ENCODE measurements at places on chromosomes 16 and 17.

DNA sequence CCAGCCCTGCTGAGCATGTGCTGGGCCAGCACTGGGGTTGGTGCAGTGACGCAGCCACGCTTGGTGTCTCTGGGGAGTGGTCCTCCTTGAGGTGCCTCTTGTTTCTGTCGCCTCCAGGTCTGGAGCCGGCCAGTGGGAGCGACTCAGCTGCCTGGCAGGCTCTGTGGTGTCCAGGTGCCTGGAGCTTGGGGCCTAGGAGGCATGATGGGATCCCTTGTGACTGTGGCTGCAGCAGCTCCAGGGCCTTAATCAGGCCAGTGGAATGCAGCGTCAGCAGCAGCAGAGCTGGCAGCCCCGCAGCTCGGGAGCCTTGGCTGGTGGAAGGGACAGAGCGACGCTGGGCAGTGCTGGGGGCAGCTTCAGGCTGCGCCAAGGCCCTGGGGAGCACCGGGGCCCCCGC lies 74.7 kb upstream of the CIBAR2 start:
- DNase-seq: no peak

DNA sequence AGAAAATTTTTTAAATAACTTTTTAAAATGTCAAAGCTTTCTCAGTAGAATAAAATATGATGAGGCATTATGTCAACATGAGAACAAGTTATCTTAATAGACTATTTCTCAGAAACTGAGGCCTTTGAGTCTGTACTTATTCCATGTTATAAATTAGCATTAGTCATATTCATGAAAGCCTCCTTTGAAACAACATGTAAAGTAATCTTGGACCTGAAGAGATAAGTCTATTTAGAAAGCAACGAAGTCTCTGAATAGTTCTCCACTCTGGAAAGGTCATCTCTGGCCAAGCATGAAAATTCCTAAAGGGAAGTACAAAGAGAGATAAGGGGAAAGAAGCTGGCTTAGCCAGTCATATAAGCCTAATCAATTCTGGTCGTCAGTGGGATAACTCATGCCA lies 150.8 kb downstream of the CYB561 start:
- no peak for DNase-seq

DNA sequence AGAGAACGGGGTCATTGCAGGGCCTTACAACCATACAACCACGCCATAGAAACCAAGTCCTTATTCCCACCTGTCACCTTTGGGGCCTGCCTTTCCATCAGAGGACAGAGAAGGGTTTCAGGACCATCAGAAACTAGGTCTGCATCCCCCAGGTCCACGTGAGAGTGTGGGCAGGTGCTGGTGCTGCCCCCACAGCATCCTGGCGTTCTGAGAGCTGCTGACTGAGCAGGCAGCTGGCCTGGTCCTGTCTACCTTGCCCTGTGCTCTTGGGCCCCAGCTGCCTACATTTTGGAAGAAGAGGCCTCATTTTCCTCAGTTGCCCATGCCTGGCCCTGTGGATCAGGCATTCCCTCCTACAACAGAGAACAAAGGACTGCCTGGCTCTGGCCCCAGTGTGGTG lies 21.6 kb downstream of the ZNF276 start:
- no peak for DNase-seq

GRCh38 chr16:78749745-78750268 lies 650.4 kb downstream of the WWOX start:
- no peak for DNase-seq

GRCh38 chr17:39002991-39003715 lies 36.0 kb upstream of the FBXO47 start:
- no peak for DNase-seq

- DNase-seq: no peak
These were observed 41.4 kb downstream of the ACTG1 start for GRCh38 chr17:81470944-81471817.

- no peak for DNase-seq
These were observed 11.0 kb downstream of the KDM8 start for GRCh38 chr16:27214084-27214961.

DNA sequence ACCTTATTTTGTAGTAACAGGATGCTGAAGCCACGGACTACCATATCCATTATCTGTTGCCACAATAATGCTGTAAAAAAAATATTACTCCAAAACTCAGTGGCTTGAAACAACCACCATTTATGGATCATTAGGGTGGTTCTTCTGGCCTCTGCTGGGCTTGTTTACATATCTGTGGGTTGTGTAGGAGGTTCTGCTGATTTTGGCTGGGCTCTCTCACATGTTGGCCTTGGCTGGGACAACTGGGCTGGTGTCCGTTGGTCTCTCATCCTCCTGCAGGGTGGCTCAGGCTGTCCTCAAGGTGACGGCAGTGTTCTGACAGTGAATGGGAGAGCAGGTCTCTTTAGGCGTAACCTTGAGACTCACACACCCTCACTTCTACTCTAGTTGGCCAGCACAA lies 76.0 kb downstream of the GPR139 start:
- no peak for DNase-seq

DNA sequence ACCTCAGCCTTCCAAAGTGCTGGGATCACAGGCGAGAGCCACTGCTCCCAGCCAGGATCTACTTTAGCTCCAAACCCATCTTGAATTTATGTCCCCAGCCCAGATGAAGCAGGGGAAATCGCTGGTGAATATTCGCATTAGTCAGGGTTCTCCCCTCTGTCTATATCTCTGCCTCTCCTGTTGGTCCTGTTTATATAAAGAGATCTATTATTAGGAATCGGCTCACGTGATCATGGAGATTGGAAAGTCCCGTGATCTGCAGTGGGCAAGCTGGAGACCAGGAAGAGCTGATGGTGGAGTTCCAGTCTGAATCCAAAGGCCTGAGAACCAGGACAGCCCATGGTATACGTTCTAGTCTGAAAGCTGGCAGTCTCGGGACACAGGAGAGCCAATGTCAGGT lies 382.8 kb downstream of the SEC14L1 start:
- DNase-seq: peak; percentile 5

DNA sequence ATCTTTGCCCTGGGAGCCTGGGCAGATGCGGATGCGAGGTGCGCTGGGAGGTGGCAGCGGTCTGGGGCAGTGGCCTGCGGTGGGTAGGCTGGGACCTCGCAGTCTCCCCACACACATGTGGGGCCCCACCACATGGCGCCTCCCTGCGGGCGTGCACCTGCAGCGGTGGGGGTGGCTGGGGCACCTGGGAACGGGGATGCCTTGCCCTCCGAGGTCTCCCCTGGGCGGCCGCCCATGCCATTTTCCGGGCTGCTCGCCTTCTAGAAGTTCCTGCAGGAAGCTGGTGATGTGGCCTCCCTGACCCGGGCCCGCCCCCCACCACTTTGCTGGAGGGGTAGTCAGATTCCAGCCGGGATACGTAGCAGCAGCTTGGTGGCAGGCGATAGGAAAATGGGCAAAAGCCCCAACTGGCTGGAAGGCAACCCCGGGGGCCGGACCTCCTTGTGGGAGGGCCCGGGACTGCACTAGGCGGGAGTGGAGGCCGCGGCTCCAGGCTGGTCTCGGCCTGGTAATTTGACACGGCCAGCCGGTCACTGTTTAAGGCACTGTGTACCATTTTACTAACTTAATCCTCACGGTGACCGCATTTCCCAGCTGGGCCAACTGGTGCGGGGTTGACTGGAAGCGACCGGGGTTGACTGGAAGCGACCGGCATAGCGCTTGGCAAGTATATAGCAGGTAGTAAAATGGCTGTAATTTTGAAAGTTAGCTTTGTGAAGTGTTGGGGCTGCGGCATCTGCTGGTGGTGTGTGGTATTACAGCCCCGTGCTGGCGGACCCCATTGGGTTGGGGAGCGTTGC lies 38.5 kb downstream of the IGF2BP1 start:
- peak; percentile 77 for DNase-seq

GRCh38 chr17:35084987-35085386 lies 21.5 kb upstream of the RFFL start:
- no peak for DNase-seq

GRCh38 chr16:10849736-10850477 lies 27.1 kb upstream of the CIITA start:
- DNase-seq: no peak

DNA sequence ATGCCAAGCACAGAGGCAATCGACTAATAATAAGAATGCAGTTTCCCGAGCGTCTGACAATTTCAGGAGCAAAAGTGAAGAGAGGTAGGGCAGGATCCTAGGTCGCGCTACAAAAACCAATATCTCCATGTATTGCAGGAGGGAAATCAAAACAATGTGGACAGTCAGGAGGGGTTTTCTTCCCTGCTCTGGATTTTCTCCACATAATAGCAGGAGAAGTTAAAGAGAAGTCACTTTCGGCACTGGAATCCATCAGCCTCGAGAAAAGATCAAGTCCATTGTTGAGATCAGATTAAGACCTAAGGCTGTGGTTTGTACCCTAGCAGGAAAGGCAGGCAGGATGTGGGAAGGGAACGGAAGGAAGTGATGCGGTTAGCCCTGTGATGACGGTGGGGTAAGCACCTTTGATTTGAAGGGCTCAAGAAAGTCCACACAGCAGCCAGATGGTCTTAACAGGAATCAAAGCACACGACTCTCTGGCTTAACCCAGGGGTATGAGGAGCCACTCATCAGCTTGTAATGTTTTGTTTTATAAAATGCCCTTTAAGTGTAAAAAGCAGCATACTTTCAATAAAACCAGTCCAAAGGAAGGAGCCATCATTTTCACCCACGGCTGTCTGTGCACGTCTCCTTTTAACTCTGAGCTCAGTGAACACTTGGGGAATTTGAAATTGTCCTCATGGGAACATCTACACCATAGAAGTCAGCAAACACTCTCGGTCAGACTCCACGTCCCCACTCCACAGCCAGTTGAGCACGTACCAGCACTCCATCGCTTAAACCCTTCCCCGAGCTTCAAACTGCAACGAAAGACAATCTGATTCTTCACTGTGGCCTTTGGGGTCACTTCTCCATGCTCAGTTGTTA lies 15.8 kb upstream of the AKTIP start:
- no peak for DNase-seq

DNA sequence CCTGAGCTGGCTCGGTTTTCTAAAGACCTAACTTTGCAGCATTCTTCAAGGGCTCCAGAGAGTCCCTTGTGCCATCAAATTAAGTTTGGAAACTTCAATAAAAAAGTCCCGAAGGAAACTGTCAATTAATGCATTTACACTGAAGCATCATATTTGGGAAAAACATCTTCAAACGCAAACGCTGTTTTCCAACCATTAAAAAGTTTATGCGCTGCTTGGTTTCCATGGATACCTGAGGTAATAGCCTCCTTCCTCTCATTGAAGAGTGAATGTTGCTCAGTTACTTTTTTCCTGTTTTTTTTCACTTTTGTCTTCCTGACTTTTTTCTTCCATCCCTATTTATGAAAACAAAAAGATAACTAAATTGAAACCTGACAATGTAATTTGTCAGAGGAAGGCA lies 399.1 kb downstream of the MAF start:
- no peak for DNase-seq

DNA sequence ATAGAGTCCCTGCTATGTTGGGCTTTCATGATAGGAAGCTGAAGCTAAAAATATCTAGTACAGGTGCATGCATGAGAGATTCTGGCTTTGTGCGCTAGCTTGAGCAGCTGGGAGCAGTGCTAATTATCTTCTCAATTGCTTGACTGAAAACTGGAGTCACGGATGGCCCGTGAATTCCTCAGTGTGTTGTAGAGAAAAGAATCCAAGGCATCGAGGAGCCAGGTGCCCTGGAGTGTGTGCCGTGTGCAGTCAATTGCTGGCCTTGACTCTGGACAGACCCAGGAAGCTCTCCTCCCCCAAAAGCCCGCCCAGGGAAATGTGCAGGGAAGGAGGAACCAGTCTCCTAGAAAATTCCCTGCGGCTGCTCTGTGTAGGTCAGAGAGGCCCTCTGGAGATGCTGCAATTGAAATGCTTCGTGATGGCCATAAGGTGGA lies 14.2 kb downstream of the LGALS3BP start:
- no peak for DNase-seq

DNA sequence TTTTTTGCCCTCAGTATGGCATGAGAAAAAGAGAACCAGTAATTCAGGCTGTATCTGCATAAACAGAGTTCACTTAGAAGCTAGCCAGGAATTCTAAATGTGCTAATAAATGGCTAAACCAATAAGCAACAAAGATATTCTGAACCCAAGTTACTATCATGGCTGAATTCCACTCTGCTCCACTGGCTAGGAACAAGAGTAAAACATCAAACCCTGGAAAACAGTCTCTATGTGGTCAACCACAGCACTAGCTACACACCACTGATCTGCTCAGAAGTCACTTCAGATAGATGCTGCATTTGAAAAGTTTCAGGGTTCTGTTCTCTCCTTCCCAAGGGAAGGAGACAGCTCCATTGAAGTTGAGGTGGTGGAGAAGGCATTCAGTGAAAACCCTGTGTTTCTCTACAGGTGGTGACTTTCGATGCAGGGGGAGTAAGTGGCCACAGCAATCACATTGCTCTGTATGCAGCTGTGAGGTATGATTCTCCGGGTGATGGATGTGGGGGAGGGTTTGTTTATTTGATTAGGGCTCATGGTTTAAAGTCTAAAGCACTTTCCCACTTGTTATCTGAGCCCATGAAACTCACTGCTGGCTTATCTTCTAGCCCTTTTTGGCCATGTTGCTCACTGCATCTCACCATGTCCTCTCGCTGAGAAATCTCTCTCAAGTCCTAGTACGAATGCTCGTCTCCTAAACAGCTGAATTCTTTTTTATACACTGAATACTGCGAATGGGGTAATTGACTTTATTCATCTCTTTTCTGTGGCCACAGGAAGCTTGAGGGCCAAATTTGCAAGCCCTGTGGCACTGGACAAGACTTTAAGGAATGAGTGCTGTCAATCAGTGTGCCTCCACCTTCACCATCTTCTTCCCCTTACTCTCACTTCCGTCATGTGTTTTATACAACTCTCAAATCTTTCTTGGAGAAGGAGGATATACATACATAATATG lies 39.9 kb downstream of the CENPV start:
- DNase-seq: no peak

DNA sequence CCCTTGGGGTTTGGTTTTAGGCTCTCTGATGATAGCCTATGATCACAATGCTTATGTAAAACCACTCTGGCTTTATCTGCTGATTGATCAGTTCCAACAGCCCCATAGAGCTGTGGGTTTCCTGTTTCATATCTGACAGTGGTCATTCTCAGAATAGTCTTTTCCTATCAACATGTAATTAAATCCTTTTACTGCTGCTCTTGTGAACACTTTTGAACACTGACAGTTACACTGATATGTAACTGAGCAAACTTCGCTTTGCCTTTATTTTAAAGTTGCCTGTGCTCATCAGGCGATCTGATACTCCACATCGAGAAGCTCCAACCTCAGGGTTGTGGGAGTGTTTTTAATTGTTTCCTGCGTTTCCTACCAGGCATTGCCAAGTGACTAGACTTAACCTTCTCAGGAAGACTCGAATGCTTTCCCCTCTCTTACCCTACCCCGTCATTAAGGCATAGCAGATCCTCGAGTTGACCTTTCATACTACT lies 17.3 kb upstream of the CLEC18B start:
- no peak for DNase-seq

DNA sequence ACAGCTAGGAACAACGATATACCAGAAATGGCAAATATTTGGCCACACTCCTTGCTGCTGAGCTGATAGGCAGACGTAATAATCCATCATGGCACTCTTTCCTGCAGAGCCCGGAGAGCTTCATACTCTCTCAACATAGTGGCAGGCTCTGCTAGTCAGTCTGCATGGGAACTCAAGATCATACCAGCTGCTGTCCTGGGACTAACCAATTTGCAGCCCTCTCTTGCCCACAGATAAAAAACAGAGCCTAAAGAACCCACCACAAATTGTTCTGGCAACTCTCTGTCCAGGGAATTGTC lies 13.5 kb downstream of the GSDMB start:
- no peak for DNase-seq

GRCh38 chr17:3475251-3475685 lies 529 bp upstream of the ASPA start:
- DNase-seq: no peak
